ENCODE measurements at places on chromosomes 1 and 21.

DNA sequence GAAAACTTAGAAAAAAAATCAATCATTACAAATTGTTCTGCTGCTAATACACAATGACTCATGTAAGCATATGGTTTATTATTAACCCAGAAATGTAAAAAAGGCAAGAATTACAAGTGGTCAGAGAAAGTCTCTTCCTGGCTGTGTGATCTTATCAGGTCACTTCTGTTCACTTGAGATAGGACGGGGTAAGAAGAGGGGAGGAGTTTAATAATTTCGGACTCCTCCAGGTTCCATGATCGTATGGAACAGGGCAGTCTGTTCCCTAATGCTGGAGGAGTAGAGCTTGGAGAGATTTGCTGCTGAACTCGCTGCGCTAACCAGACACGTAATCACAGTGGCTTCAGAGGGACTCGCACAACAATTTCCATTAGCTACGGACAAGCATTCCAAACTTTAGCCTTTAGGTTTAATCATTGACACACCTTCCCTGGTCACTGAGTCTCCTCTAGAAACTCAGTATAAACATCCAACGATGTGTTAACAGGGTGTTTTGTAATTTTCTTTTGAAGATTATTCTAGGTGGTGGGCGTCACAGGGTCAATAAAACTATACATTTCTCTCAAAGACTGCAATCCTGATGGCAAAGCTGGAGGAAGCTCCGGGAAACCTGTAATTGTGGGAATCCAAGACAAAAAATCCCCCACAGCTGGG lies 1.3 kb downstream of the CRYZ start:
- no peak for DNase-seq

- DNase-seq, result no peak
Observed at GRCh38 chr21:18744840-18745239, 341.3 kb upstream of the TMPRSS15 start.

DNA sequence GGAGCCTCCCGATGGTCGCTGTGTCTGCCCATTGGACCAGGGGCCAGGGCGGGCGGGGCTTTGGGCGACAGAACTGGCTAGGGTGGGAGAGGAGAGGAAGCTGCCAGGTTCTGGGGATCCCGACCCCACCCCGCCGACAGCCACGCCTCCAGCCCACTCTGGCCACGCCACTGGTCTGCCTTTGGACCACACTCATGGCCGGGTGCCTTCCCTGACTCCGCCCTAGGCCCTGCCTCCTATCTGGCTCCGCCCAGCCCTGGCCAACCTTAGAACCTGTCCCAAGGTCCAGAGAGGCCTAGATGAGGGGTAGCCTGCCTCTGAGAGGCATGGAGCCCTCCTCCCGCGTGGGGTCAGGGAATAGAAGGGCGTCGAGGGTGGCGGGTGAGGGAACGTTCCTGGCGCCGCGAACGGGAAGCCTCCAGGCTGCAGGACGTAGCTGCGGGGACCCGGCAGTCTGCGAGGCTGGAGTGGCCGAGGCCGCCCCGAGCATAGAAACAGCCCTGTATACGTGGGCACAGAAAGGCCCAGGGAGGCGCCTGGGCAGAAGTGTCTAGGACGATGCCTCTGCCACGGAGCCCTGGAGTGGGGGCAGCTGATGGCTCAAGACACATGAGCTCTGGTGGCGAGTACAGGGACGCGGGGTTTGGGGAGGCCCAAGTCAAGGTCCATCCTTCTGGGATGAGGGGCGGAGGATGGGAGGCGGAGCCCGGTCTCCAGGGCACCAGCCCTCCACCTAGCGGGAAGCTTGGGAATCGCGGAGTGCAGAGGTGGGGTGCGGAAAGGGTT lies 11.5 kb upstream of the COL16A1 start:
- DNase-seq, result peak; percentile 66

DNA sequence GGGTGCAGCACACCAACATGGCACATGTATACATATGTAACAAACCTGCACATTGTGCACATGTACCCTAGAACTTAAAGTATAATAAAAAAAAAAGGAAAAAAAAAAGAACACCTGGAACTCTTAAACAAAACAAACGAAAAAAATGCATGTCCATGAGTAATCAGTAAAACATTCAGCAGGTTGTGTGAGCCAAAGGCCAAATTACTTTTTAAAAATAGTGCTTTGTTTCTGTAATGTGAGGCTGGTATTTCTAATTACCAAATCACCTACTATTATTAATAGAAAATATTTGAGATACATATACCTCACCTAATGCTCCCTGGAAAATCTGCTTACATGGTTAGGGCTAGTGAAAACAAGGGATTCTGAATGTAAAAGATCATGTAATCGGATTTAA lies 294.4 kb upstream of the NR5A2 start:
- peak; percentile 55 for DNase-seq

DNA sequence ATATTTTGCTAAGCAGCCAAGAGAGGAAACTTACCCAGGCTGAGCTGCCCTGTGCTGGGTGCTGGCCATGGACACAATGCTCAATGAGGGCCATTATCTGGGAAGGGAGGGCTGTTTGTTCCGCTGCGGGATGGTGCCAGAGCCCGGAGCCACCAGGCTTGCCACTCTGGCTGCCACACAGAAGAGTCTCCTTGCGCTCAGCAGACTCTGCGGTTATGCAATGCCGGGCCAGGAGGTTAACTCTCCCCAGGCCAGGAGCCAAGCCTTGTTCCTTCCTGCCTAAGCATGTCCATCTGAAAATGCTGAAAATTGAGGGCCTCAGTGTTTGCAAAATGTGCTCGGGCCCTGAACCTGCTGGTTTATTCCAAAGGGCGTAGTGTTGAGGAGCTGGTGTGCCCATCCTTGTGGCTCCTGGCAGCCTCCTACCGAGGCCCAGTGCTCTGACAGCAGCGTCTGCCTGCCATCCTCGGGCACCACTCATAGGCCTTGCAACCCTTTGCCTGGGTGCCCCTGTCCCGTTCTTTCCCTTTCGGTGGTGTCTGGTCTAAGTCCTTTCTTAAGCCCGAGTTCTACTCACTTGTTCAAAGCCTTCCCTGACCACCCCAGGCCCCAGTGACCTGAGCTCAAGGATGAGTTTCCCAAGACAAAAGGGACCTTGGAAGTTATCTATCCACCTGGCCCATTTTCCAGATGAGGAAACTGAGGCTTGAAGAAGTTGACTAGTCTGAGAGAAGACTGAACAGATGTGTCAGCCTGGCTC lies 133.8 kb upstream of the EDN2 start:
- DNase-seq, result peak; percentile 27

GRCh38 chr1:177912991-177913390 lies 56.9 kb downstream of the SEC16B start:
- DNase-seq, result no peak

- no peak for DNase-seq
Observed at GRCh38 chr1:228276901-228277490, 69.2 kb downstream of the OBSCN start.

DNA sequence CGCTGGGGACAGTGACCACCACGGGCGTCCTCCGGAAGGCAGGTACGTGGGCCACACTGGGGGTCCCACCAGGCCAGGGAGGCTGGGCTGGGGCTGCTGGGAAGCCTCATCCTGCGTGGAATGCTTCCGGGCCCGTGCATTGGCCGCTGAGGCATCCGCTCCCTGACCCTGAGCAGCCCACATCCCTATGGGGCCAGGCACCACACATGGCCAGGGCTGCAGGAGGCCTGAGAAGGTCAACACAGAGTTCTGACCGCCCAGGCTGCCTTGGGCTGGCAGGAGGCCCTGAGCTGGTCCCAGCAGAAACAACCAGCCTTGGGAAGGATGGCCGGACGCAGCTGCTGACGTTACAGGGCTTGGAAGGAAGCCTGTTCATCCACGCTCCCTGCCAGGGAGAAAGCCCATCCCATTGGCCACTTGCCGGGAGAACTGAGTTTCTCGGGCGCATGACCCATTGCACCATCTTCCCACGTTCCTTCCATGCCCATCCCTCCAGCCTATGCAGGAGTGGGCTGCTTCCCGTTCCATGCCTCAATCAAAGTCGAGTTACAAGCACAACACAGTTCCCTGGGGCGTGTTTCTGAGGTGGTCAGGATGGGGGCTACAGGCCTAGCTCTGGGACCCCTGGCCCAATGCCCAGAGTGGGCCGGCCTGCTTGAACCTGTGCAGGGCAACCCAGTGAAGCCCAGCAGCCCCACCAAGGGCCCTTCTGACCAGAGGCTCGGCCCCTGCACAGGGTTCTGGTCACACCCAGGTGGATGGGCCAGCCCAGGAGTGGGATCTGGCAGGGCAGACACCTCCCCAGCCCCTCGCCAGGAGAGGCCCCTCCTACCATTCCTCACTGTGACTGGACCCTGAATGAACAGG lies 31.7 kb downstream of the TRIM11 start:
- DNase-seq, result peak; percentile 57

GRCh38 chr1:165353731-165354671 lies 2.5 kb downstream of the LMX1A start:
- DNase-seq, result no peak

DNA sequence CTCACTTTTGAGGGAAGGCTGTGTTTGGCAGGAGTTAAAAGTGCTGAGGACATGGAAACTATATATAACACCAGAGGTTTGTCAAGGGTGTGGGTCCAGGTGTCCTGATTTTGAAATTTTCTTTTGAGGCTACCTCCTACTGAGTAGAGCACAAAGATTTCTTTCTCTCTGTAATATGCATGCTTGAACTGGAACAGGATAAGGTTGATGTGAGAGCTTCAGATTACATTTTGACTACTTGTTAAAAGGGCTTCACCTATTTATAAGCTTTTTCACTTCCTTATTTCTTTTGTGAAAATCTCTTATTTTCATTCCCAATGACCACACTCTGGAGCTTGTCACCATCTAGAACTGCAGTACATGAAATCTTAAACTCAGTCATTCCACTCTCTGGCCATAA lies 59.8 kb upstream of the PLA2G4A start:
- DNase-seq, result no peak

- DNase-seq, result no peak
Observed at GRCh38 chr1:115340879-115341278, 2.8 kb upstream of the NGF start.

GRCh38 chr1:40045182-40045581 lies 4.7 kb downstream of the CAP1 start:
- DNase-seq, result no peak

GRCh38 chr1:53362851-53363642 lies 35.2 kb upstream of the LRP8 start:
- DNase-seq, result no peak

GRCh38 chr1:198199105-198199504 lies 42.3 kb downstream of the NEK7 start:
- no peak for DNase-seq

DNA sequence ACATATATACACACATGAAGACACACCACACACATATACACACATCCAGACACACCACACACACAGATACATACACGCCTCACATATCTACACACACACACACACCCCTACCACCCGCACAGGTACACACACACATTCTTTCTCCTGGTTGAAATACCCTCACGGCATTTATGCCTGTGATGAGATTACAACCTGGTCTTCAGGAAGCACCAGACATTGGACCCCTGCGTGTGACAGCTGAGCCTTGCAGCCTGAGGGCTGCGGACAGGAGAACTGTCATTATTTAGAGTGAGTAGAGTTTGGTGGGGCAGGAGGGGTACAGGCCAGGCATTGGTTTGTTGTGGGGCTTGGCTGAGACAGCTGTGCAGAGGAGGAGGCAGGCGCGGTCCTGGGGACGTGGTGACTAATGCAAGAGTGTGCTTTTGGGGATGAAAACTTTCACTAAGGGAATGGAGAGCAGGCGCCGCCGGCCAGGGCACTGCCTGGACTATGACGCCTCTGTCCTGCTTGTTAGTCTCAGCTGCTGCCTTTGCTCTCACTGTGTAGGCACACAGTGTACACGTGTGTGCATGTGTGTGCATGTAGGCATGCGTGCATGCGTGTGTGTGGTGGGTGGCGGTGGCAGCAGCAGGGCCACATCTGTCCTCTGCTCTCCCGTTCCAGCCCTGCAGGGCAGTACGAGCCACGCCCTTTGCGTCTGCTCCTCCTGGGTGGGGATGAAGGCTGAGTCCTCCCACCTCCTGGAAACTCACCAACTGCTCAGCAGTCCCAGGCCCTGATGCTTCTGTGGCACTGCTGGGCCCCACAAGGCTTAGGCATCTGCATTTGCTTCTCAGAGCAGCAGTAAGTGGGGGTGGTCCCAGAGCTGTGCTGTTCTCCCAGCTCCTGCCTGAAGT lies 57.6 kb downstream of the SPSB1 start:
- DNase-seq, result no peak

GRCh38 chr1:31373056-31373896 lies at the start of gene FABP3:
Gene FABP3, minus strand, starts transcription at chr1:31373076. Its CDS starts 62 bp downstream, at chr1:31373014.
- DNase-seq, result peak; percentile 45

GRCh38 chr1:6267686-6268322 lies 6.9 kb upstream of the GPR153 start:
- peak; percentile 64 for DNase-seq

DNA sequence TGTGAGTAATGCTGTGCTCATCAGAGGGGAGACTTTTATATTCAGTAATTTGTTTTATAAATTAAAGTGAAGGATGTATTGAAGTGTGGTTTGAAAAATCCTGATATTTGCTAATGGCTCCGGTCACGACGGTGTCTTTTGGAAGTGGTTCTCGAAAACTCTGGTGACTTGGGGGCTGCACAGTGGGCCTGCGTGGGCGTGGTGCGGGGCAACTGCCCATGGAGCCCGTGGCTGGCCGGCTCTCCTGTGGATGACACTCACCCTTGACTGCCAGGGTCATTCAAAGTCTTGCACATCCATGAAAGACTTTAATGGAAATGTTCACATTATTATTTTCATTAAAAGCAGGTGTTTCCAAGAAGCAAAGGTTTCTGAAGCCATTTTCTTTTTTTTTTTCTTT lies 7.7 kb downstream of the FAAP20 start:
- no peak for DNase-seq

DNA sequence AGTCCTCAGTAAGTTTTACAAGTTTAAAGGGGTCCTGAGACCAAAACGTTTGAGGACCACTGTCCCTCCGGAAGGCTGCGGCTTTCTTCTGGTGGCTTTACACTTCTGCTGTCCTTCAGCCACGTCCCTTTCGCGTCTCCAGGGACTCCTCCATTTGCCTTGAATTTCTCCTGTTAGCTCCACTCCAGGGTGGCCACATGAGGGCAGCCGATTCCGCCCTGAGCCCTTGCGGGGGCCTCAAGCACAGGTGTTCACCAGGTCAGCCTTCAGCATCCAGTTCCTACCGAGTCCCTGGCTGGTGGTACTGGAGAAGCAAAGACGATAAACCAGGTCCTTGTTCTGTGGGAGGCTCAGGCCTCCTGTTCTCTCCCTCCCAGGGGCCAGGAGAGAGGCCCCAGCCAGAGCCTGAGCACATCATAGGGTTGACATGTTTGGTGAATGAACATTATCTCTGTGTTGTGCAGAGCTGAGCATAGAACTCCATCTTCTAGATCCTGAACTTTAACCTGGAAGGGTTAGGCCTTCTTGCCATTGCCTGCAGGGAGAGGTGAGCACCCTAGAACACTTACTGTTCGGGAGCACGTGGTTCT lies 27.4 kb upstream of the COQ8A start:
- DNase-seq, result peak; percentile 81

- DNase-seq, result no peak
Observed at GRCh38 chr1:228307218-228308023, 99.2 kb downstream of the TRIM11 start.

DNA sequence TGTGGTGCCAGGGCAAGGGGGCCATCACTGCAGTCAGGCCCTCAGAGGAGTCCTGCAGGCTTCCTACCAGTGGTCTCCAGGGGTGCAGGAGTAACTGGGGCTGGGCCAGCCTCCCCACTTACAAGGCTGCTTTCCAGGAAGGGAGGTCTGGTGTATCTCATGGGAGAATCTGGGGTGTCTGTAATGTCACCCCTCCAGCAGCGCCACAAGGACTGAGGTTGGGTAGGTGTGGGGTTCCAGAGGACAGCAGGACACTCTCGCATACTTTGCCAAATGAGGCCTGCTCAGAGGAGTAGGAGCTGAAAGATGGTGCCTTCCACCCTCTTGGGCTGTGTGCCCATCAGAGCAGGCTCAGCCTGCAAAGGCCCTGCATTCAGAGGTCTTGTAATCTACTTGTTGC lies 46.9 kb downstream of the TNNT2 start:
- DNase-seq, result no peak
